Adipocyte (in vitro differentiated cells): ENCODE measurements at places on chromosomes 5 and 9.

DNA sequence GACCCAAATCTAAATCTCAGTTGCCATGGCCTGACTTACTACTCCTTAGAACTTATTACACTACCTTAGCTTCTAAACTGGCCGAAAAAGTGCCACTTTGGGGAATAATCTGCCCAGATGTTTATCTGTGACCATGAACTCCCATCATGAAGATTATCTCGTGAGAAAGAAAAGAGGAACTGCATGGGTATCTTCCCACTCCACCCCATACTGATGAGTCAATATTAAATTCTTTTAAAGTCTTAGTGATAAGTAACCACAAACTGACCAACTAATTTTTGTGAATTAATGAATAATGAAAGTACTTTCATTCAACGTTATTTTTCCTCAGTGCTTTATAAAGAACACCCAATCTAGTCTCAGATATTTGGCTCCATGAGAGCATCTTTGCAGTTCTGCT is 493.5 kb downstream of the EBF1 start:
- DNase-seq = no peak

DNA sequence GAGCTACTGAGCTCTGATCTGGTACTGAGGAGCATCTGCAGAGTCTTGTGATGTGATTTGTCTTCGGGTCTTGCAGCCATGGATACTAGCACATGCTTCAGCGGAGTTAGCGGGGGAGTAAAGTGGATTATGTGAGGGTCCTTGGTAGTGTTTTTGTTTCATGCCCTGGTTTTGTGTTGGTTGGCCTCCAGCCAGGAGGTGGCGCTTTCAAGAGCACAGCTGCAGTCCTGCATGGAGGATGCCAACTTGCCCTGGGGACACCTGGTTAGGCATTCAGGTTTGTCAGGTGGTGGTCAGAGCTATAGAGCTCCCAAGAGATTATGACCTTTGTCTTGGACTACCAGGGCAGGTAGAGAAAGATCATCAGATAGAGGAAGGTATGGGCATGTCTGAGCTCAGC is 185.8 kb upstream of the CDH6 start:
- DNase-seq = no peak

DNA sequence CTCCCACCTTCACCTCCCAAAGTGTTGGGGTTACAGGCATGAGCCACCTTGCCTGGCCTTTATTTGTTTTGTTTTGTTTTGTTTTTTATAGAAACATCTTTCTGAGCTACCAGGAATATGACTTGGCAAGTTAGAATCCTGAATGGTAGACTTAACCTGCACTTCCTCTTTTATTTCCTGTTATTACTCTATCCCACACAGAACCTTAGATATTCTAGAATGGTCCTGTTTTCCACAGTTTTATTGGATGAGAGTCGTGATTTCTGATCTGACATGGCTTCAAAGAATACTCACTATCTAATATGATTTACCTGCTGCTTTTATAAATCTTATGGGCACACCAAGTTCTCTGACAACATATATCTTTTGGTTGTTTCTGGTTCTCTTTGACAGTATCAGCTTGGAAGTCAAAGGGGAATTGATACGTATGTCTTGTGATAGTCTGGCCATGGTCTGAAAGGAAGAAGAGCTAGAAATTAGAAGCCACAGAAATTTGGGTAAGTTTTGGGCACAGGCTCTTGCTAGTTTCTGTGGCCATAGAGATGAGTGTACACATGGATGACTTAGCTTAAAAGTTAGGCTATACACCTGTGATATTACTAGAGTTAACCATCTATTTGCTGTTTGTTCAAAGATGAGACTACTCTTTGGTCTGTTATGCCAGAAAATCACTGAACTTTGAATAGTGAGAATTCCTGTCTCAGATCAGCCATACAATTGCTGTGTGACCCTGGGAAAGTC is 4.7 kb upstream of the PANK3 start:
- no peak for DNase-seq

DNA sequence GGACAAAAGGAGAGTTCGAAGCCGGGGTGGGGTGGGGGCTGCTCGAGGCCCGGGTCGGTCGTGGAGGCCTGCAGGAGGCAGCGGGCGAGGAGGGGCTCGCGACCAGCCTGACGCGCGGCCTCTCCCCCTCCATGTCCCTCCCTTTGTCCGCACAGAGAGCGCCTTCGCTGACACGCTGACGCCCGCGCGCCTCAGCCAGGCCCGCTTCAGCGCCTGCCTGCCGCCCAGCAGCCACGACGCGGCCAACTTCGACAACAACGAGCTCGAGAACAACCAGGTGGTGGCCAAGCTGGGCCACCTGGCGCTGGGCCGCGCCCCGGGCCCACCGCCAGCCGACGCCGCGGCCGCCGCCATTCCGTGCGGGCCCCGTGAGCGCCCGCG is 42.2 kb downstream of the NEURL1B start:
- DNase-seq = no peak

DNA sequence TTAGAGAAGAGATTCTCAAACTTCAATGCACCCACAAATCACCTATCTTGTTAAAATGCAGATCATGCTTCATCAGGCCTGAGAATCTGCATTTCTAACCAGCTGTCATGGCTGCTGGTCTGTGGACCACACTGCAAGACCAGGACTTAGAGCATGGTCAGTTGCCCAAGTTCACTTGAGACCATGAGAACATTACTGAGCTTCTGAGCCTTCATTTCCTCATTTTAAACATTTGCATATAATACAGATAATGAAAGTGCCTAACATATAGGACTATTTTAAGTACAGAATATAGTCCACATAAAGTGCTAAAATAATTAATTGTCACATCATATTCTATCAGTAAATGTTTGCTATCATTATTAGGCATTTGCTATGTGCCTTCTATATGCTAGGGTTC is 260.8 kb upstream of the TNC start:
- no peak for DNase-seq

DNA sequence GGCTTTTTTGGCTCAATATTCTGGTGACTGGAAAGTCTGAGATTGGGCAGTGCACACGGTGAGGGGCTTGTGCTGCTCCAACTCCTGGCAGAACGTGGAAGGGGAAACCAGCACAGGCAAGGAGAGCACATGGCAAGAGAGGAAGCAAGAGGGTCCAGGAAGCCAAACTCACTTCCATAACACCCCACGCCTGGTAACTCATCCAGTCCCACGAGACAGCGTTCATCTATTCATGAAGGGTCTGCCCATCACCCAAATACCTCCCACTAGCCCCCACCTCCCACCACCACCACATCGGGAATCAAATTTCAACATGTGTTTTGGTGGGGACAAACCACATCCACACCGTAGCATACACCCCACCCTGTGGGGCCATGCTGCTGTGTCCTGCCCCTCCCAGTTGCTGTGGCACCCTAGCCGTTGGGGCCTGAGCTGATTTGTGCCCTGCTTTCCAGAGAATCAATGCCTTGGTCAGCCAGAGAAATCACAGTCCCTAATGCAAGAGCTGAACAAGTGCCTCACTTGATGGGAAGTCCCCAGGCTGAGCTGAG is 27.3 kb downstream of the PROP1 start:
- DNase-seq = no peak

DNA sequence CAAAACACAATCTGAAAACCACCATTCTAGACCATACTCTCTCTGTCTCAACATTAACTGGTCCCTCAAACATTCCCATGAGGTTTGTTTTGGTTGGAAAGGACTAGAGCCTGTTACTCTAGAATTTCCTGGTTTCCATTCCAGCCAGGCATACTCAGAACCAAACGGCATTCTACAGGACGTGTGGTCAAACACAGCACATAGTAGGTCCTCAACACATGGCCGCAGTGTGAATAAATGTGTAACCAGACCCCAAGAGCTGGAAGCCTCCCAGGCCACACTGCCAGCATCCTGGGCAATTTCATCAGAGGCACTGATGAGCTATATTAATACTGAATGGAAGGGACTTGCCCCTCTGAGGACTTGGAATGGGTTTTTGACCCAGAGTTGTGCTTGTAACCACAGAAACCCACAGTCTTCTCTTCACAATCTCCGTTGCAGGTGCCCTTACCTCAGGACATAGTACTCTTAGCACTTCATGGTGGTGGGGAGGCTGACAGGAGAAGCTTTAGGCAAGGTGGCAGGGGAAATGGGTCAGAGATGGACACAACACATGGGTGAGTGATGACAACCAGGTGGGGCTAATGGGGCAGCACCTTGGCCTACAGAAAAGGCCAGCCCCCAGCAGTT is 66.0 kb downstream of the ZNF366 start:
- no peak for DNase-seq

DNA sequence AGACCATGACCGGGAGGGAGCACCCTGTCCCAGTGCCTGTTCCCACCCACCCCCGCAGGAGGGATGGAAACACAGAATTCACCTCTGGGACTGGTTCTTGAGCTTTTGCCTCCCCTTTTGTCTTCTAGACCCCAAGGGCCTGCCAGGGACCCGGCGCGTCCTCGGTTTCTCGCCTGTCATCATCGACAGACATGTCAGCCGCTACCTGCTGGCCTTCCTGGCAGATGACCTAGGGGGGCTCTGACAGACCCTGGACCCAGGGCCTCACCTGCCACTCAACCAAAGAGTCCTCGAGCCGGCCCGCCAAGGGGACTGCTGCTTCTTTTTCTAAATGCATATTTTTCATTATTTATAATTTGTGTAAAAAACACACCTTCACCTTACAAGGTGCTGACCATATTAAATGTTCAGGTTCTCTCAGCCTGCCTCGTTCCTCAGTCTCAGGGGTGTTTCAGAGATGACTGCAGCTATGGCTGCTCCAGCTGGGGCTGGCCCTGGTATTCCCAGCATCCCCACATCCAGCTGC is 16.9 kb downstream of the CARD19 start:
- DNase-seq = no peak

- no peak for DNase-seq
Observed at GRCh38 chr5:37064442-37064841, 184.7 kb downstream of the CPLANE1 start.

DNA sequence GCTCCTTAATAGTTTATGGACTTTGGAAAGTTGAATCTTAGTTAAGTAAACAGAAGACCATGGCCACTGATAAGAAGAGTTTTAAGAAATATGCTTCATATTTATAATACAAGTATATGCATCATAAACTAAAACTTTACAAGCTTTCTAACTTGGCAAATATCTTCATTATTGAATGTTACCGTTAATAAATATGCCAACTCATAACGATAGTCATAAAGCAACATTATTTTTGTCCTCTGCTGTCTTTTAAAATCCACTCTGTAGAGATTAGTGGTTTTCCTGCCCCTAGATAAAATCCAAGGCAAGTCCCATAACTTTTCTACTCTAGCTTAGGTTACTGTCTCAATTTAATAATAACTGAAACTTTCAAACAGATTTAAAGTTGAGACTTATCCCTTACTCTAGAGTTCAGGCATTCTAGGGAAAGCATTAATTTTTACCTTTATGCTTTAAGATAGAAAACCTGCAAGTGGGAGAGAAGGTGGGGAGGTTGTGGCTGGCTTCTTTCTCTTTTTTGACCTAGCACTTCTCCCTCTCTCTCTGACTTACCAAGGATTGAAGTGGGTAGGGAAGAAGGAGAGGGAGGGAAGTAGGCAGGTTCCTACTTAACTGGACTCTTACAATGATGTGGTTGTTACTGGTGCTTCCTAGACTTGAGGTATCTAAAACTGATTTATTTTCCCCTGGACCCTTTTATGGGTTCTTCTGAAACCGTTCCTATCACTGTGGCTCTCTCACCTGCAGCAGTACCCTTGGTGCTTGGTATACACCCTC is 29.6 kb downstream of the RNF145 start:
- no peak for DNase-seq

GRCh38 chr9:95813923-95814322 is 61.6 kb upstream of the ERCC6L2 start:
- DNase-seq = no peak

DNA sequence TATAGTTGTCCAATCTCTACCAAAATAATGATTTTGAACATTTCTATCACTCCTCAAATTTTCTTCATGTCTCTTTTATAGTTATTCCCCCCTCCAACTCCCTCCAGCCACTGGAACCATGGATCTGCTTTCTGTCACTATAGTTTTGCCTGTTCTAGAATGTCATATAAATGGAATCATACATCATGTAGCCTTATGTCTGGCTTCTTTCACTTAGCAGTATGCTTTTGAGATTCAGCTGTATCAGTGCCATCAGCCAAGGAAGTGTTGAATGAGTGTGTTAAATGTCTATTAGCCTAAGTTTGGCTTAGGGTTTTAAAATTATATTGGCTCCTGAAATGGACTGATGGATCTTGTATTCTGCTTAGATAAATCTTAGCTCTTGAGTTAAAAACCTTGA is 36.0 kb downstream of the UBE2D2 start:
- no peak for DNase-seq

- no peak for DNase-seq
Observed at GRCh38 chr9:107213080-107213479, 70.0 kb upstream of the RAD23B start.

- peak; percentile 45 for DNase-seq
Observed at GRCh38 chr5:87541033-87541432, 128.3 kb upstream of the CCNH start.

DNA sequence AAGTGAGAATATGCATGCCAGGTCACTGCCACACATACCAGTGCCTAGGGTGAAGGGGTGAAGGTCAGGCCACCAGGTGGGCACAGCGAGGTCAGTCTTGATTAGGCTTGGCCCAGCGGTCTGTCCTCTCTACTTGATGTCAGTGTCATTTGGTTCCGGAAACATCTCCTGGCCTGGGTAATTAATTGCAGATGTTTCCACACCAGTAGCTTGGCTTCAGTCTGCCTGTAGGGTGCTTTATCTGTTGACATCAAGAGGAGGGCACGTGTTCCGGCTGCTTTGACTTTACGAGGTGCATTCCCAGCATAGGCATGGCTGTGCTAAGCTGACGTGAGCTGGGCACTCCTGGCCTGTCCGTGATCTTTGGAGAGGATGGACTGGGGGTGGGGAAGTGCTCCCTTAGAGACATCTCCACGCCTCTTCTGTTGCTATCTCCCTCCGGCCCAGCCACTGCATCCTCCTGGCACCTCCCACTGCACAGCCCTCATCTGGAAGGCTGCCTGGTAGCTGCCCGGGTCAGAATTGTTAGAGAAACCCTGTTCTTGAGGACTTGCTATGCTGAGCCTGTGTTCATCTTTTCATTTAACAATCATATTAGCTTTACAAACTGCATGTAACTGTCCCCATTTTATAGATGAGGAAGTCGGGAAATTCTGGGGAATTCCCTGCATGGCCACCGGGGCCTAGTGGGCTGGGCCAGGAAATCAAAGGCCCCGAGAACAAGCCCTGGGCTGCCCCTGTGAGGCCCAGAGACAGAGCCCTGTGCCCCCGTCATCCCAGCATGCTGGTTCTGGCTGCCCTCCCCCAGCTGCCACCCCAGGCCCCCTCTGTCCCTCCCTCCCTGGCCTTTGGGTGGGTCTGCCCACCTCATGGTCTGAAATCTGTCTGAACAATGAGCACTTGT is 29.1 kb downstream of the JADE2 start:
- DNase-seq = peak; percentile 85

DNA sequence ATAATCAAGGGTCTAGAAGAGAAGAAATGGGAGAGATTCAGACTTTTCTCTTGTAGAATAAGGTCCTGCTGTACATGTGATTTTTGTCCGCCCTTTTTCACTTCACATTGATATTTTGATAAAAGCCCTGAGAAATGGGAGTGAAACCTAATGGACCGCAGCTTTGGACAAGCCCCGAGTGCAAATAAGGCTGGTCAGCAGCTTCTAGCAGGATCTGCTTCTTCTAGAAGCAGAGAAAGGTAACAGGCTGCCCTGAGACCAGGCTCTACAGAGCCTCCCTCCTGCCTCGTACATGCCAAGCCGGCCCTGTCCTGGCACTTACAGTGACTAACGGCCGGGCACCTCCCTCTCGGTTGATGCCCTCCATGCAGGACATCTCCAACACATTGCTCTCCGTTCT is 33.4 kb downstream of the ACER2 start:
- DNase-seq = no peak
